ENCODE measurements at places on chromosomes 2 and 18.

DNA sequence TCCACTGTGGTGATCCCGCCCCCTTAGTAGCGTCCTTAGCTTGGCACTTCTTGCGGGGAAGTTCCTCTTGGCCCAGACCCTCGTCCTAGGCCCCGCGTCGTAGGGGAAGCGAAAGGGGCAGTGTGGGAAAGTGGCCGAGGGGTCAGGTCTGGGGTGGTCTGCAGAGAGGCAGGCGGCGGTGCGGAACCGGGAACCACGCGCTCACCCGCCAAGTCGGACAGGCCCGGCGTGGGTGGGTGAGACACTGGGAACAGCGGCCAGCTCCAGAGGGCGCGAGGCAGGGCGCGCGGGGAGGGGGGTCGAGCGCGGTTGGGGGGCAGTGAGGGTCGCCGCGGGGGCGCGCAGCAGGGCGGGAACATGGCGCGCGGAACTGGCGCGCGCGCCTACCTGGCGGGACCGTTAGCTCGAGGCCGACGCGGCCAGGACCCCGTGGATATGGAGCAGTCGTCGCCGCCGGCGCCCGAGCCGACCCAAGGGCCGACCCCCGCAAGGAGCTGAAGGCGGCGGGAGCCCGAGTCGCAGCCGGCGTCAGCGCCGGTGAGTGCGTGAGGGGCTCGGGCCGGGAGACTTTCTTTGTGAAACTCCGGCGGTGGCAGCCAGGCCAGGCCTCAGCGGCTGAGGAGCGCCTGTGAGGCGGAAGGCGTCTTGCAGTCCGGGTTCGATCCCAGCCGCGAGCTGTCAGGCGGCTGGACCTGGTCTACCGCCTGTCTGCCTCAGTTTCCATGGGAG lies 2896.7 kb upstream of the TEKT4 start:
- no peak for DNase-seq

DNA sequence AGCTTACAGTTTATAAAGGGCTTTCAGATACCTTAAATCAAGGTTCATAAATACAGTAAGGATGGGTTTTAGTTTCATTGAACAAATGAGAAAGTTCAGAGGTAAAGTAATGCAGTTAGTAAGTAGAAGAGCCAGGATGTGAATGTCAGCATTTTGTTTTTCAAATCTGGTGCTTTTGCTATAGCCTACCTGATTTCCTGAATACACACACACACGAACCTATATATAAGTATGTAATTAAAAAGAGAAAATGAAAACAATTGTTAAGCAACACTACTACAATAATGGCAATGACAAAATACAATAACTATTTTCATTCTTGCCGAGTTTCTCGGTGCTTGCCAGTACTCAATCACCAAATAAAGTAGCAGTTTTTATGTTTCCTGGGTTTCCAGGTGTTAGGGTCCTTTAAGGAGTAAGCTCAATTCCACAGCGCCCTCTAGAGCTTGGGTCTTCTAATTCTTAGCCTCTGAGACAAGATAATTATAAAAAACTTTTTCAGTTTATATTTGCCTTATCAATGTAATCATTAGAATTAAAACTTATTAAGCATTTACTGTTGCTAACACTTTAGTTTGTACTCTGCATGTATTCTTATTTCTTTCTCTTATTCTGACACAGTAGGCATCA lies 512.9 kb upstream of the ACVR2A start:
- no peak for DNase-seq

DNA sequence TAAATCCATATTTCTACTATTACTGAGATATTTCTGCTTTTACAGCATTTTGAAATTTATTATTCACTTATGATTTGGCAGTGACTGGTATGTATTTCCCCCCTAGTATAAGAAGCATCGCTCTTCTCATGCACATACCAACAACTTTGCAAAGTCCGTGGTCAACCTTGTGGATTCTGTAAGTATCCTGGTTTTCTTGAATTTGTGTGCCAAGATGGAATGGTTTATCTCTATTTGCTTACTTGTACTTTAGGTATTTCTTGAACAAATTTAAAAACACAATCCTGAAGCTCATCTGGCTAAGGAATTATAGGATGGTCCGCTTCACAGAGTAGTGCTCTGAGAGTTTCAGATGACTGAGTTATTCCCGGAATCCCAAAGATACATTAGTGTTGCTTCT lies 85.0 kb upstream of the FAM237A start:
- no peak for DNase-seq

- DNase-seq: peak; percentile 80
These were observed 248.2 kb downstream of the PHLPP1 start for GRCh38 chr18:62963507-62963906.

GRCh38 chr2:205747829-205748386 lies 65.6 kb downstream of the NRP2 start:
- DNase-seq: no peak
